Globus pallidus (tissue), 1 donor: ENCODE measurements at places on chromosomes 4 and X.

- DNase-seq = peak; percentile 47
Observed at GRCh38 chr4:3529363-3529762, 2.9 kb downstream of the LRPAP1 start.

DNA sequence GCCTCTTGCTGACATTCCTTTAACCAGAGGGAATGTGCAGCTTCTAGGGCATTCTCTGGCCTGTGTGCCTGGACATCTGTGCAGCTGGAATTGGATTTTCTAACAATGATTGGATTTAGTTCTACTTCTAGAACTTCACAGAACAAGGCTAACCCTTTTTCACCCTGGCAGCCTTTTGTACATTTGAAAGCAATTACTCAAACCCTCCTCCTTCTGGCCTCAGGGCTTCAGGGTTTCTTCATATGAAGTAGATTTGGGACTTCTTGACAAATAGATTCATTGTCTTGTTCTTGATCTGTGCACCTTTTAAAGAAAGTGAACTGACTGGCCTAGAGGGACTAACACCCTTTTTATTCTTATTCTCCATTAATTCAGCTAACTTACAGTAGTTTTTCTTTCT is 30.1 kb downstream of the SPATA18 start:
- no peak for DNase-seq

DNA sequence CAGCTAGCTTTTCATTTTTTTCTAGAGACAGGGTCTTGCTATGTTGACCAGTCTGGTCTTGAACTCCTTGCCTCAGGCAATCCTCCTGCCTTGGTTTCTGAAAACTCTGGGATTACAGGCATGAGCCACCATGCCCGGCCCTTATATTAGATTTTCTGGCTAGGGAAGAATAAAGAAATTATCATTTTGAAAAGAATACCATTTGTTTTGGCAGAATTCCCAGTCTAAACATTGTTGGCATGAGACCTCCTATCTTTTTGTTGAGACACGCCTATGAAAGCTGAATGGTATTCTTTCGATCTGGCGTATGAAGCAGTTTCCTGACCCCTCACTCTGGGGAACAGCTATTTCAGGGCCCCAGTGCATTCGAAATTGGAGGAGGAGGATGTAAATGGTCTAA is 107.0 kb downstream of the REPS2 start:
- no peak for DNase-seq

GRCh38 chr4:110510955-110511544 is 35.1 kb downstream of the ENPEP start:
- peak; percentile 68 for DNase-seq
